ENCODE measurements at places on chromosomes 7 and 10.

GRCh38 chr7:19089797-19090196 is 27.6 kb downstream of the TWIST1 start:
- no peak for DNase-seq

DNA sequence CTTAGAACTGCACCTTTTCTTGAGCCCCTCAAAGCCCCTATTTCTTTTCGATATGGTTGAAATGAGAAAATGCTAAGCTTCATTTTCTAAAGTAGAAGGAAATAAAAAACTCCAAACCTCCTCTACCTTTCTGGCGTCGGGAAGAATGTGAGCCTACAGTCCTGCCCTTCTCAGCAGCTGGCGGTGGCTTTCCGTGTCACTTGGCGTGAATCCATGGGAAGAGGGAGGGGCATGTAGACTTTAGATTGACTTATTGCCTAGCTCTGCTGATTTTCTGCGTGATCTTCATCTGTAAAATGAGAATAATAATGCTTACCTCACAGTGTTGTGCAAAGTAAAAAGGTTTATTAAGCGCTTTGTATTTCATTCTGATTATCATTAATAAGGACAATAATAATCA is 35.0 kb downstream of the PRR15 start:
- DNase-seq = no peak

GRCh38 chr7:65953890-65954450 is 28.0 kb downstream of the GUSB start:
- DNase-seq = no peak

DNA sequence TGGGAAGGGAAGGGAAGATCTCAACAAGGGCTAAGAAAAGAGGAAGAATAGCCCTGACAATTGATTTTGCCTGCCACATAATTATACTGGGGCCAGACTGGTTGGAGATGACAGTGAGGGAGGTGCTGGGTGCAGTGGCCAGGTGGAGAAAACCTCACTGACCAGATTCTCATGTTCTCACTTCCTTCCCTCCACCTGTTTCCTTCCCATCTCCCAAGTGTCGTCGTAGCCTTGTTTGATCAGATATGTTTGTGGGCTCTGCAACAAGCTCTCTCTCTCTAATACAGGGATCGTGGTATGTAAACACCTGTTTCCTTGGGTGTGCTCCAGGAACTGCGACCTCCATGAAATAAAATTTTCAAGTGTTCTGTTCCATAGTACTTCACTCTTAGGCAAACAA is 60.2 kb downstream of the VCL start:
- no peak for DNase-seq

- no peak for DNase-seq
Observed at GRCh38 chr10:1366322-1366691, 310.1 kb downstream of the WDR37 start.

GRCh38 chr7:130020434-130020833 is 30.7 kb downstream of the ZC3HC1 start:
- no peak for DNase-seq

DNA sequence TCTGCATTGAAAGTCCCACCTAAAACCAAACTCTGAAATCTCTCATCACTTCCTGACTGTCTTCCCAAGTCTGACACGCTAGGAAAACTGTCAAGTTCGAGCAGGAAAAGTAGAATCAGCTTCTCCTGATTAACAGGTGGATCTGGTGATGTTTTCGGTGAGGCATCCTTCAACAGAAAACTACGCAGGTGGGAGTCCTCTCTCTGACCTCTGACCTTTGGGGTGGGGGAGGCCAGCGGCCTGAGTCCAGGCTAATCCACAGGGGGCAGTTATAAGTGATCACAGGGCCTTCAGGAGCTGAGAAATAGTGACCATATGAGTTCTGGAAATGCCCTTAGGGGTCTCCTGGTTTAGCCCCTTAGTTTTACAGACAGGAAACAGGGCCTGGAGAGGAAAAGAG is 13.4 kb upstream of the NPFFR1 start:
- no peak for DNase-seq
